NB4 (cell line): ENCODE measurements at places on chromosomes 12 and 14.

DNA sequence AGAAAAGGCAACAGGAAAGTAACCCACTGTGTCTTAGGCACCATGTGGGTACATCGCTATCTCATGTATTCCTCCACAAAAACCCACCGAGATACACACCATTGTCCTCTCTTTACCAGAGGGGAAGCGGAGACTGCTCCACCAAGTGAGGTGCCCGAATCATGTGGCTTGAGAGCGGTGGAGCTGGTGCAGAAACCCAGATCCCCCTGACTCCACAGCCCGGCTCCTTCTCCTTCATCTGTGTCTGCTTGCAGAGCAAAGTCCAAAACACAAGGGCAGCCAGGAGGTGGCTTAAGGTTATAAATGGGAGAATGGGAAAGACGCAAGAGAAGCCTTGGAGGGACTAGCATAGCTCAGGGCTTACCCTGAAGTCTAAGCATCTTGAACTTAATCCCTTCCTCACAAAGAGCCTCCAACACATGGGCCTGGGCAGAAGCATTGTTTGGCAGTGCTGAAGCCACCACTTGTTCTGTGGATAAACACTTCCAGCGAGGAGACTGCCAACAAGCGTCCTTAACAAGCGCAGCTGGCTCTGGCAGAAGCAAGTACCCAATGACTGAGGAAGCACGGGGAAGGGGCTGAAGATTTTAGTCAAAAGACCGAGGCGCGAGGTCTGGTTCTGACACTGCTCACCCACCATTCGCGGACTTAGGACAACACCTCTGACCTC is 83.0 kb downstream of the TTC7B start:
- no peak for DNase-seq

GRCh38 chr12:132955094-132956010 is 754 bp downstream of the ZNF605 start:
- peak; percentile 82 for DNase-seq

DNA sequence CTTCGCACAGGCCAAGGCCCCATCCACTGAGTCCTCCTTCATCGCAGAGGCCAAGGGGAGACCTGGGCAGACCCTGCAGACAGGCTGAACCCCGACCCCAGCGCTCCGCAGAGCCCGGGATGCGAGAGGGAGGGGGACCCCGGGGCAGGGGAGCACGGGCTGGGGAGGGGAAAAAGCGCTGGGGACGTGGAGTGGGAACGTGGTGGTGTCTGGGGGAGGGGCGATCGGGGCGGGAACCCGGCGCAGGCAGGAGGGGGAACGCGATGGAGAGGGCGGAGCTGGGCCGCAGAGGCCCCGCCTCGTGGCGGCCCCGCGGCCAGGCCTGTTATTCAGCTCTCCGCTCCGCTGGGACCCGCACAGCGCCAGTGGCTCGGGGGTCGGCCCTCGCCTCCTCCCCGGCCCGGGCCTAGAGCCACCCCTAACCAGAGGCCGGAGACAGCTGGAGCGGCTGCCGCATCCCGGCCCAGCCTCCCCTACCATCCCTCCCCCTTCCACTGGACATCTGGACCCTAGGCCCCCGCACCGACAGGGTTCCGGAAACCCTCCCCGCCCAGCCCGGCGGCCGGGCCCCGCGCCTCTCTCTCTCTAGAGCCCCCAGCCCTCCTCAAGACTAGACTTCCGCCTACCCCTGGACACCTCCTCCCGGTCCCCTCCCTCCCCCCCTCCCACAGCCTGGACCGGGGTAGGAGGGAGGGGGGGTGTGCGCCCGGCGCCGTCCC is at the start of gene ARHGEF25:
Gene ARHGEF25, plus strand, starts transcription at position 328 of the 719 bp plus-strand sequence. CDS start 460 bp downstream, outside the sequence.
- no peak for DNase-seq

DNA sequence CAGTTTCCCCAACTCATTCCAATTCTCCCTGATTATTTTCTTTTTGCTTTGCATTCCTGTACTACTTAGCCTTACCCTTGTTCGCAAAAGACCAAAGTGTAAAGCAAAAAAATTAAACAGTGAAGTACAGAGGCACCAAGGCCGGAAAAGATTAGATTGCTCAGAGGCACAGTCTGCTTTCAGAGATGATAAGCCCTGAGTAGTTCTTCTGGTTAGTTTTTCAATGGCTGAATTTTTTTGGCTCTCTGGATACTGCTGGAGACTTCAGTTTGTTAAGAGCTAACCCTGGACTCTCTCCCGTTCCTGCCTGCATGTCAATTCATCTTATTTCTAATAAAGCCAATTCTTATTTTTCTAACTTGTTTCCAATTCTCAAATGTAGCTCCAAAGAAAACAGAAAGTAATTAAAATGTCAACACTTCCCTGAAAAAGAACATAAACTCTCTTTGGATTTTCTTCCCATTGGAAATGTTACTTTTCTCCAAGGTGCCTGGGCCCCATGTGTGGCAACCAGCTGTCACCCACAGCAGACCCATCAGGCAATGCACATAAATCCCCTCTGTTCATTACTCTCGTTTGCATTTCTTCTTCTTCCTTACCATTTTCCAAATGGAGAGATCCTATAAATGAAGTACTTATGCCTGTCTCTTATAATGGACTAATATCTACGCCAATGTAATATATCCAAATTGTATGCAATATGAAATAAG is 142.8 kb downstream of the BTG1 start:
- DNase-seq = no peak

- DNase-seq = peak; percentile 86
Measured at GRCh38 chr12:3225796-3226180, 148.6 kb downstream of the TSPAN9 start.

- peak; percentile 7 for DNase-seq
Measured at GRCh38 chr14:58662018-58662417, 24.3 kb downstream of the DACT1 start.
